Esophagus squamous epithelium (tissue), 5 donors: ENCODE measurements at places on chromosomes 1 and 21.

DNA sequence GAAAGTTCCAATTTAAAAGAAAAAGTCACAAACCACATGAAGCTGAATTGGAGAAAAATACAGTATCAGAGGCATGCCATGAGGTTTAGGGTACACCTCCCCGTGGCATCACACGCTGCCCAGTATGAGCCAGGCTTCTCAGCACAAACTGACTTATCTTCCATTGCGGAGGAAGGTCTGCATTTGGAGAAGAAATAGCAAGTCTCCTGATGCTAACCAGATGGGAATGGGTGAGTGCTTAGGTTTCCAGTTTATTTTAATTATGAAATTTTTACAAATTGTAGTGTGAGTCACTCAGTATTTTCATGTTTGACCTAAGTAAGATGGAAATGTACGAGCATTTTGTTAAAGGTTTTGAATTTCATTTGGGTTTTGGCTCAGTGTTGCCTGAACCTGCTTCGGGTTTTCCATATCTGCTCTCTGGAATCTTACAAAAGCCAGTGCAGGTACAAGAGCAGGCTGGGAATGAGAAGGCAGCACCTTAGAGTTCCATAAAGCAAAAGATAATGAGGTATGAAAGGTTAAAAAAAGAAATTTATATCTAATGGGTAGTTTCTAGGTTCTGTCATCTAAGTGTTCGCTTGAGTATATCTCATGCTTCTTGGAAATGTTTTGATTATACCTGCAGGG is 213.9 kb downstream of the PATJ start:
- no peak for DNase-seq

- DNase-seq = no peak
Observed at GRCh38 chr1:100710906-100711682, 8.4 kb upstream of the VCAM1 start.

GRCh38 chr1:33429856-33430691 is 821 bp downstream of the PHC2 start:
- DNase-seq = no peak

GRCh38 chr1:1373051-1373814 is 1.8 kb downstream of the AURKAIP1 start:
- no peak for DNase-seq
